ENCODE measurements at places on chromosomes 1 and 21.

DNA sequence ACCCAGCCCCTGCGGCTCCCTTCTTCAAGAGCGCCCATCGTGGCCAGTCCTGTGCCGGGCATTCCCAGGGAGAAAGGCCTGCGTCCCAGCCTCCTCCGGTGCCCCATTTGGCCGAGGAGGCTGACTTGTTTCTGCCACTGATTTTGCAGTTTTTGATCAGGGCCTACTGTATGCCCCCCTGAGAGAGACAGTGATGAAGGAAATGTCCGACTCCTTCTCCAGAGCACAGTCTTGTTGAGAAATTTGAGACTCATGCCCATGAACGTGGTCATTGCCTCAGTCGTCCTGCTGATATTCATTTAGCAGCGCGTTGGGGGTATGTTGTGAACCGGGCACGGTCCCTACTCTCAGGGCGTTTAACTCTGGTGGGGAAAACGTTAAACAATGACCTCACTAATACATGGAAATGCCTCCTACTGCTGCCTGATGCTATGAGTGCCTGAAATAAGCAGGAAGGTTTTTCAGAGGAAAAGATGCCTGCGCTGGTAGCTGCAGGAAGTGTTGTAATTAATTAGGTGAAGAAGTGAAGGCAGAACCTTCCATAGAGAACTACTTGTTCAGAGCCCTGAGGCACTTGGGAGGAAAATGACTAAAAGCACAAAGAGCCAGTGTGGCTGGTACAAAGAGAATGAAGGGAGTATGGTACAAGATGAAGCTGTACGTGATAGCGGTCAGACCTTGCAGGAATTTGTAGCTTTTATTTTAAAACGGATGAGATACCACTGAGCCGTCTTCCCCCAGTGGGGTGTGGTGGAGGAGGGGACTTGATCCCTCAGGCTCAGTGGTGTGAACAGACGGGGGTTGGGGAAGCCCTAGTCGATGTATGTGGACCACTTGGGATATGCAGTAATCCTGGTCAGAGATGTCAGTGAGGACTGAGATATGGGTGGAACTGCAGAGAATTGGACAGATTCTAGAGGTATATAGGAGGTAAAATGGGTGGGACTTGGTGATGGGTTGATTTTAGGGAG is 730 bp downstream of the ZCCHC17 start:
- no peak for DNase-seq

- DNase-seq = no peak
Measured at GRCh38 chr1:19220991-19221390, 10.9 kb upstream of the UBR4 start.

GRCh38 chr21:40165773-40166070 is 298.5 kb downstream of the PCP4 start:
- DNase-seq = no peak

DNA sequence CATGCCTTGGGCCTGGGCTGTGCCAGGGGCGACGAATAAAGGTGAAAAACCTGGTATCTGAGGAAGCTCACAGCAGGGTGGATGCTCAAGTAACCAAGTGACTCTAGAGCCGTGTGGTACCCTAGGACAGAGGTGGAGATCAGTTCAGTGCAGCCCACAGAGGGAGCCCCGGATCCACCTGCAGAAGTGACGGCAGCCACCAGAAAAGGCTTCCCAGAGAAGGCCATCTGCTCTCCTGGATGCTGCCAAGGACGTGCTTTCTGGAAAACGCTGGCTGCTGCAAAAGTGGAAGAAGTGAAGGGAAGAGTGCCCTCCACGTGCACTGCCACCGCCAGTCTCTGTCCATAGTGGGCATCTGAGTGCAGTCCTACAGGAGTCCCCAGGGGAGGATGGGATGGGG is 27.7 kb downstream of the TMCO4 start:
- DNase-seq = no peak

DNA sequence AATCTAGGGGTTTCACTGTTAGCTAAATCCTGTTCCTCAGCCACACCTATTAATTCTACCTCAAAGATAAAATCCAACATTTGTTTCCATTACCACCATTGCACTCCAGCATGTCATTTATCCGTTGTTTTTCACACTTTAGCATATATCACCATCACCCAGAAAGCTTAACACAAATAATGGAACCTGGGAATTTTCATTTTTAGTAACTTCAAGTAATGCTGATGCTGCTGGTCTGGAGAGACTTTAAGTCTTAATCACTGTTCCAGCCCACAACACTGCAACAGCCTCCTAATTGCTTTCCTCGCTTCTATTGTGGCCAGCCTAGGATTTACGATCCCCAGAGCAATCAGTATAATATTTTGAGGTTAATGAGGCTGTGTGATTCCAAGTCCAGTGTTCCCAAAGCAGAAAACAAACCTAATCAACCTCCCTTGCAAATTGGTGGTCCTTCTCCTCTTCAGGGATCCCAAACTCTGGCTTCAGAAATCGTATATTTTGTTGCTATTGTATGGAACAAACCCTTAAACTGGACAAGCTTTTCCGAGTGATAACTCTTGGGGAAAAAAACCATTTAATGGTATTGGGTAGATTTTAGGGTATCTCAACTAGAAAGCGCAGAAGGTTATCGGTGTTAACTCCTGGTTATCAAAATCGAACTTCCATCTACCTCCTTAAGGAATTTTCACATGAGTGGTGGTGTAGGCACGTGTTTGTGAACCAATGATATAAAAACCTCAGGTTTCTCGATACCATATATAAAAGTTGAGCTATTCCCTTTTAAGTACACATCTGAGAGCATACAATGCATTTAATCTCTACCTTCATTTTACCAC is 50.0 kb upstream of the BOLA1 start:
- DNase-seq = peak; percentile 7

- no peak for DNase-seq
Measured at GRCh38 chr1:230863449-230863848, 4.9 kb downstream of the C1orf198 start.

DNA sequence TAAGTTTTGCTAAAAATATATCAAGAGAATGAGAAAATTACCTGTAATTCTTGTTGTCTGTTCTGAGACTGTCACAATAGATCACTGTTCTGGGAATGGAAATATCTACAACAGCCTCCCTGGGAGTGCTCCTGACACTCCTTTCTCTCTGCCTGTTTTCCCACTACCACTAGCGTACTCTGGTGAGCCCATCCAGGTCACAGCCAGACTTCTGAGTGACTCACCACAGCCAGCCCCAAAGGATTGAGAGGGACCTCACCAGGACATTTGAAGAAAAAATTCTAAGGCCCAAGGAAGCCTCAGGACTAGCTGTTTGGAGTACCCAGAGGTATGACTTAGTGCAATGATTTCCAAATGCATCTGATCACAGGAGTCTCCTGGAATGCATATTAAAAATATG is 39.0 kb upstream of the TADA1 start:
- no peak for DNase-seq

GRCh38 chr1:55039342-55040082 is at the start of gene PCSK9:
Gene PCSK9, plus strand, starts transcription at chr1:55039548. Its CDS starts 290 bp downstream, at chr1:55039838.
- no peak for DNase-seq

DNA sequence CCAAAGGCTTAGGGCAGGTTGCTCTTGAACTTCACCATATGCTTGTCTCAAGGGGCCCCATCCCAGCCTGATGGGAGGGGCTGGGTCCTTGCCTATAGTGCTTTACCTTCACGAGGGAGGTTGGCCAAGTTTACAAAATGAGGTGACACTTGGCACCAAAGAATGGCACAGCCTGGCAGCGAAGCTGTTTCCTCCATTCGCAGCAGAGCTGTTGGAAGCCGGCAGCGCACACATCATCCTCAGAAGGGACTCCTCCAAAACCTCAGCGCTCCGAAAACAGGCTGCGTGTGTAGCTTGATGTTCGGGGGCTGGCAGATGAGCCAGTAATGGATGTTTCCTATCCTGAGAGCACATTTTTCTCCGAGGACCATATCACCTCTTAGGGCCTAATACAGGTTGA is 116.8 kb downstream of the KAZN start:
- no peak for DNase-seq

All from ovary (tissue), 10 donors.